ENCODE measurements at places on chromosomes 6 and 20. TPM values are rescaled to one million over a fixed set of nuclear protein-coding genes. Genes with fewer than 3 reads are reported as not detected.

The CDSN gene
- total RNA-seq, result not detected

The SLC17A4 gene
- total RNA-seq, result not detected

The LINC00237 gene
- not detected for total RNA-seq

The PSMB8 gene
- total RNA-seq, result 77.3 TPM

The BACH2 gene
- 1.5 TPM for total RNA-seq

The ZNF311 gene
- 3.6 TPM for total RNA-seq

The RBM39 gene
- 462 TPM for total RNA-seq

The PTCHD4 gene
- 5.8 TPM for total RNA-seq

The GNMT gene
- total RNA-seq, result not detected

The LGSN gene
- total RNA-seq, result under 0.01 TPM

The AIF1 gene
- not detected for total RNA-seq

The PPARD gene
- total RNA-seq, result 9.8 TPM

The CEP43 gene
- total RNA-seq, result 18.0 TPM

The STK35 gene
- total RNA-seq, result 11.6 TPM

Measured in fibroblast of lung (primary cell).